NCI-H510A (cell line): ENCODE measurements at places on chromosomes 2 and 18.

DNA sequence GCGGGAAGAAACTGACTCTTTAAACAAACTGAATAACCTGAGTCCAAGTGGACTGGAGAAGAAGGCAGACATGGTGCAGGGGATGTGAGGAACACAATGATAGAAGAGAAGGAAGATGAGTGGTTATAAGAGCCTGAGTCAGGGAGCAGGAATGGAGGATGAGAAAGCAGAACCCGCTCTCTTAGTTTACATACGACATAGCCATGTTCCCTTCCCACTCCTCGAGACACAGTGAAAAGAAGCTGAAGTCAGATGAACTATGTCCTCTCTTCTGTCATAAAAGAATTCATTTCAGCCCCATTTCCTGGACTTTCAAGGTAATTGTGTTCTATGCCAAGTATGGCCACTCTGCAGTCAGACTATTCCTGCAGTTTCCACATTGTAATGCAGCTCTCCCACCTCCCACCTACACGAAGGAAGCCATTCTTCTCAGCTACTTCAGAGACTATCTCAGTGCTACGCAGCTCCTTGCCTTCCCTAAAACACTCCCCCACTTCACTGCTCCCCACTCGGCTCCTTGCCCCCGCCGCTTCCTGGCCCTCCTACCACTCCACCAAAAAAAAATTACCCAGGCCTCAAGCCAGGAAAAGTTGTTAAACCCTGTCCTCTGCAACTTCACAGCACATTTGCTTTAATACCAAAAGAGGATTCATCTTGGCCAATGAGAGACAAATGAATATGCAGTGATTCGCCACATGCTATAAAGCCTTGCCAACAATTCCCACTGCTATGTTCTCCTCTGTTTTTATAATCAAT is 323.4 kb upstream of the EPHA4 start:
- no peak for DNase-seq

DNA sequence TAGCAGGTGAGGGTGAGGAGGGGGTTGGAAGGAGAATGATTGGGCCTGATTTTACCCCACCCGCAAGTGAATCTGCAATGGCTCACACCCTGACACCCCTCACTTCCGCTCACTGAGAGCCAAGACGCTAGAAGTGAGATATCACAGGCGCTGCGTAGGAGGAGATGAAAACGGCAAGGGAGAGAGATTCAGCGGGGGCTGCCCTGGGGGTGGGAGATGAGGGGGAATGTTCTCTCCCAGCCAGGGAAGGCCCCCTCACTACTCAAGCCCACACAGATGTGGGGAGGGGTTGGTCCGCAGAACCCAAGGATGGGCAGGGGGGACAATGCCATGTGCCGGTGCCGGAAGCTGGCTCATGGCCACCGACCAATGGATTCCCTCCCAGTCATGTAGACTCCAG is 32.9 kb downstream of the LOXHD1 start:
- DNase-seq = no peak

- no peak for DNase-seq
Measured at GRCh38 chr18:36516726-36517125, 219.2 kb downstream of the FHOD3 start.

GRCh38 chr18:48417985-48418384 is 8.8 kb upstream of the ZBTB7C start:
- DNase-seq = no peak

DNA sequence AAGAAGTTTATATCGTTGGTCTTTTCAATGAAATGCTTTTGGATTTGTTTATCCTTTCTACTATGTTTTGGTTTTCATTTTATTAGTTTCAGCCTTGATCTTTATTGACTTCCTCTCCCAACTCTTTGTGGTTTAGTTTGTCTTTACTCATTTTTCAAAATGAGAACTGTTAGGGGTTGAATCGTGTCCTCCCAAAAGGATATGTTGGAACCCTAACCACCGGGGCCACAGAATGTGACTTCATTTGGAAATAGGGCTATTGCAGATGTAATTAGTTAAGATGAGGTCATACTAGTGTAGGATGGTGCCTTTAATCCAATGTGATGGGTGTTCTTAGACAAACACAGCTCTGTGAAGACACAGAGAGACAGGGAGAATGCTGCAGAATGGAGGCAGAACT is 60.4 kb upstream of the IL1R2 start:
- DNase-seq = no peak

GRCh38 chr18:60663060-60663989 is 290.8 kb upstream of the MC4R start:
- DNase-seq = no peak

GRCh38 chr2:112031473-112032223 is 23.4 kb upstream of the TMEM87B start:
- peak; percentile 17 for DNase-seq

GRCh38 chr2:2667690-2668089 is 336.6 kb upstream of the MYT1L start:
- no peak for DNase-seq

- DNase-seq = no peak
Measured at GRCh38 chr2:46669016-46669415, 189.7 kb downstream of the TMEM247 start.
